ENCODE measurements at places on chromosomes 4 and X.

GRCh38 chrX:129717892-129718291 is 20.9 kb upstream of the XPNPEP2 start:
- no peak for DNase-seq

DNA sequence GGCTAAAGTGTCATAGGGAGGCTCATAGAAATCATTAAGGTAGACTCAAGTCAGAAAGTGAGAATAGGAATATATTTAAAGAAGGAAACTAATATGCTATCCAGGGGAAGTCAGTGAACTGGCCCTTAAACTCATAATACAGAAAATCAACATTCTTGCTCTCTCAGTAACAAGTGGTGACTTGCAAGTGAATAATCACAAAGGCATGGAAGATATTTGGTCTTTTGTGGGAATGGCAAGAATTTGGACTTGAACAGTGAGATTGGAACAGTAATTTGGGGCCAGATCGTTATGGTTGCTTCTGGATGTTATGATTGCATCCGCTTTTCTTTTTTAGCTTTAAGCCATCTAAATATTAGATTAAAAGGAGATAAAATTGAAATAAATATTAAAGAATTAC is 103.8 kb downstream of the TBC1D19 start:
- no peak for DNase-seq

GRCh38 chrX:20015422-20015821 is 24.6 kb upstream of the BCLAF3 start:
- no peak for DNase-seq

DNA sequence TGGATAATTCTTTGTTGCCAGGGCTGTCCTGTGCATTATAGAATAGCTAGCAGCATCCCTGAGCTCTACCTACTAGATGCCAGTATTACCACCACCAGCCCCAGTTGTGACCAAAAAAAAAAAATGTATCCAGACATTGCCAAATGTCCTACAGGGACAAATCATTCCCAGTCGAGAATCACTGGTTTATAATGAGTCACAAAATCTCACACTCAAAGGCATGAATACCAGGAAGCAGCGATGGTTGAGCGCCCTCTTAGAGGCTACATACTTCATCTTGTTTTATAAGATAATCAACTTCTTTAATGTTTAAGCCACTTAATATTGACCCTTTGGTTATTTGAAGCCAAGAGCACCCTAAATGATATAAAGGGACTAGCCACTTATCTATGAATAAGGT is 297.3 kb downstream of the DHX15 start:
- DNase-seq: no peak

GRCh38 chr4:24164054-24164693 is 274.3 kb upstream of the PPARGC1A start:
- DNase-seq: no peak

GRCh38 chr4:27662426-27662825 is 801.8 kb downstream of the STIM2 start:
- DNase-seq: no peak

DNA sequence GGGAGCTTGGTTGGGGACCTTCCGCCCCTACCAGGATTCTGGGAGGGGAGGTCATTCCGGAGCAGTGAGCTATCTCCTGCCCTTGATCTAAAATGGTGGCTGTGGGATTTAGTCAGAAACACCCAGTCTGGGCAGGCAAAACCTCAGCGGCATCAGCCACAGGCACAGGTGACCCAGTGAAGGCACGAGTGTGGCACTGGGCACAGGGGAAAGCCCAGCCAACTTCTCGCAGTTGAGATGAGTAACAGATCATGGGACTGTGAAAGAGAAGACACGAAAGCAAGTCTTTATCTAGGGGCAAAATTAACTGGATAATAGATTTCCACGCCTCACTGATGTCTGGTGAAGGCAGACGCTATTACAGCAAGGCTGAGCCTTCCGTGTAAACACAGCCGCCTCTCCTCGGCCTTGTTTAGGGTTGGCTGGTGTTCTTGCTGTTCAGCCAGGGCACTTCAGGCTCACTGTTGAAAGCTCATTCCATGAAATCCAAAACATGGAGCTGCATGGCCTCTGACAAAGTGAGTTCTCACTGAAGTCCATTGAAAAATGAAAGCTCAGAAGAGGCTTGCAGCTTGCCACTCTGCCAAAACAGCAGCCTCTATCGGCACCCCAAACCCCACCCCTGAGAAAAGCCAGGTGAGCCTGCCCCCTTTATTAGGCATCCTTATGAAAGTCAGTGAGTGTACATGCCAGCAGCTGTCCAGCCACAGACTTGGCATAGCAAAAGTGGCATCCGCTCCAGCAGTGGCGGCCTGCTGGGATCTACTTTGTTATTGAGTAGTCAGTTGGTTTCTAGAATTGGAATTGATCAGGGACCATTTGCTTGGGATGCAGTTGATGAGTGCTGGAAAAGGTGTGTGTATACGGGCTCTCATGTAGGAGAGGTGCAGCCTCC is 102.3 kb upstream of the MTM1 start:
- DNase-seq: no peak

- DNase-seq: no peak
Measured at GRCh38 chr4:687971-688853, 739 bp downstream of the SLC49A3 start.

- DNase-seq: no peak
Measured at GRCh38 chr4:82500435-82501153, 61.2 kb downstream of the TMEM150C start.

DNA sequence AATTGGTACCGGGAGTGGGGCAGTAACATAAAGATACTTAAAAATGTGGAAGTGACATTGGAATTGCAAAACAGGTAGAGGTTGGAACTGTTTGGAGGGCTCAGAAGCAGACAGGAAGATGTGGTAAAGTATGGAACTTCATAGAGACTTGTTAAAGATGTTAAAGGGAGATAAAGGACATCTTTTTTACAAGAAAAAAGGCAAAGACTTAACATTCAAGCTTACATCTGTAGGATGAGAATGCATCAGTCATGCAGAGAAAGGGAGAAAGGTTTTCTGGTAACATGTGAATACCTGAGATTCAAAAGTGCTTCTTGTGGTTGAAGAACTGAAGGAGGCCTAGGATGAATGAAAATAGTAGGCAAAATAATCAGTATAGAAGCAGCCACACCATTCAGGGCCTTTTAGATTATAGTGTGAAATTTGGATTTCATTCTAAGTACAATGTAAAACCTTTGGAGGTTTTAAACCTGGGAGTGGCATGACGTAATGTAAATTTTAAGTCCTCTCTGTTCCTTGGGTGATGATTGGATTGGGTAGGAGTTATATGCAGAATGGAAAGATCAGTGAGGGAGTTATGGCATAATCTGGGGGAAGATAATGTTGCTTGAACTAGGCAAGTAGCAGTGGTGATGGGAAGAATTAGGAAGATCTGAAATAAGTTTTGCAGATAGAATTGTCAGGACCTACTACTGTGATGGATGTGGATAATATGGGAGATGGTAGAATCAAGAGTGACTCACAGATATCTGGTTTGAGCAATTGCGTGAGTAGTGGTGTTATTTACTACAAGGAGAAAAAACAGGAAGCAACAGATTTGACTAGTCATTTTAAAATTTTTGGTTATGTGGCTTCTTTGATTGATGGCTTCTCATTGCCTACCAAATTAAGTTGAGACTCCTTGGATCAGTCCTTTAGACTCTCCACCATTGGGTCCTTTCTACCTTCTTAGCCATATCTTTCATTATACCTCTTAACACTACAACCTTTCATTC is 138.7 kb downstream of the VSIG4 start:
- no peak for DNase-seq

- DNase-seq: no peak
Measured at GRCh38 chr4:39390603-39391002, 16.1 kb upstream of the KLB start.

DNA sequence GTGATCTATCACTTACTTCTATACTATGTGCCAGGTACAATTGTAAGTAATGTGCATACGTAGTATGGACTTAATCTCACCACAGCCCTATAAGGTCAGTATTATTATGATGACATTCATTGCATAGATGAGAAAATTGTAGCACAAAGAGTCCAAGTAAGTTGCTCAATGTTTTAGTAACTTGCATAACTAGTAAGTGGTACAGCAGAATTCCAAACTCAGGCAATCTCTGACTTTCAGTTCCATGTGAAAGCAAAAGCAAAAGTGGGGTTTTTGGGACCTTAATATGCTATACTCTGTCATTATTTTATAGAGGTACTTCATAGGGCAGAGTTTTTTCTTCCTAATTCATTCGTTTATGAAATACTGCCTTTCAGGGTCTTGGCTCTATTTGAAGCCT is 188.8 kb upstream of the VEGFC start:
- no peak for DNase-seq

- no peak for DNase-seq
Measured at GRCh38 chr4:41546638-41547037, 8.7 kb downstream of the LIMCH1 start.

DNA sequence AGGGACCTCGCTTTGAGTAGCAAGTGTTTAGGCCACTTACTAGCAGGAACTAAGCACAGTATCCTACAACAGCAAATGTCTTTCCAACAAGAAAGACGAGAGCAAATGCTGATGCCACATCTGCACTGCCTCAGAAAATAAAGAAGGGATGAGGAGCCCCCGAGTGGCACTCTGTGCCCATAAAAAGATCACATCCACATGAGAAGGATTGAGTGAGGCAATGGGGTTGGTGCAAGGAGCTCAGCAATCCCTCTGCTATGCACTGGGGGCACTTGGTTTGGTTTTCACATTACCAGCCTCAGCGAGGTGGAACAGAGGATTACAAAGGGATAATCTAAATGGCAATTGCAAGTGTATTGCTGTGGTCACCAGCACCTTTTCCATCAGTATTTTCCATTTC is 252.8 kb upstream of the SLC7A11 start:
- DNase-seq: no peak

DNA sequence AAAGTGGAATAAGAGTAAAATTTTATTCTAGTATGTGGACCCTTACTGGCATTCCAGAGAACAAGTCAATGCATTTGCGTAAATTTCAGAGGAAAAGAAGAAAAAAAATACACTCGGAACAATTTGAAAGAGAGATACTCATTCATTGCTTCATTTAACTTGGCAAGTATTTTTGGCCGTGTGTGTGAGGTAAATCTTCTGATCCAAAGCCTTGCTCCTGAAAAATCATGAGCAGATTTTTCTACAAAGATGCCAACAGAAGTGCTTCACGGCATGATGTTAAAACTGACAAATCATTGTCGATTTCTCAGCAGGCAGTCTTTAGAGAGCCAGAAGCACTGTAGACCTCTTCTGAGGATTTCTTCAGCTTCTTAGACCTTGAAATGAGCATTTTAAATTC is 194.0 kb downstream of the COX18 start:
- DNase-seq: no peak

GRCh38 chr4:147578593-147578992 is 38.6 kb upstream of the TMEM184C start:
- DNase-seq: no peak

DNA sequence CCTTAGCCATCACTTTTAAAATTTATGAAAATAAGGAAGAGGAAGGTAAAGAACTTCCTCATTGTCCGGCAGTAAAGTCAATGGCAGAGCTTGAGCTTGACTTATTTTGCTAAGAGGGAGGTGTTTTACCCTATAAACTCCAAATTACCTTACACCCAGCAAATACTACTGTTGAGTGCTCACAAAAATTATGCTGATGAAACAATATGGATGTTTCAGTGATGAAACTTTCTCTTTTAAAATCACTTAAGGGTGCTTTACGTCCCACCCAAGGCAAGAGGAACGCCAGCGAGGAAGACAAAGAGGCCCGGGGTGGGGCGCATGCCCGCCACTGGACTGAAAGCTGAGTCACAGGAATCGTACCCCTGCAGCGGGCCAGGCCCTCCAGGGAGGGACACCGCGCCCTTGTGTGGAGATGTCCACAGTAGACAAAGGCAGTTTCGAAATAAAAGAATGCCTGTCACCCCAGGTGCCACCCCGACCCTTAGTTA is 560 bp upstream of the TMSB4X start:
- no peak for DNase-seq

DNA sequence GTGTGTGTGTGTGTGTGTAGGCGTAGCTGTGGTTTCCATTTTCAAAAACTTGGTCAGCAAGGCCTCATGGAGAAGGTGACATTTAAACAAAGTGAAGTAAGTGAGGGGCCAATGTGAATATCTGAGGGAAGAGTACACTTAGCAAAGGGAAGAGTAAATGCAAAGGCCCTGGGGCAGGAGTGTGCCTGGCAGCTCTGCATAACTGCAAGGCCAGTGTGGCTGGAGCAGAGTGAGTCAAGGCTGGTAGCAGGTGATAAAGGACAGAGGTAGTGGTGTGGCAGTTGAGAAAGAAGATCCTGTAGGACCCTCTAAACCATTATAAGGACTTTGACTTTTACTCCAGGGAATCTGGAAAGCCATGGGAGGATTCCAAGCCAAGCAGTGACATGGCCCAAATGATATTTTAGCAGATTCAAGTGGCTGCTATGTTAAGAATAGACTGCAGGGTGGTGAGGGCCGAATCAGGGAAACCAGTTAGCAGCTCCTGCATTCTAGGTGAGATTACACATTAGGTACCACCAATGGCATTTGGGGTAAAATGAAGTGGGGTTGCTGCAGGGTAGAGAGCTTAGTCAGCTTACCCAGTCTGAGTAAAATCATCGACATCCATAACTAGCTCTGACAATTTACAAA is 5.9 kb upstream of the TBC1D1 start:
- no peak for DNase-seq

DNA sequence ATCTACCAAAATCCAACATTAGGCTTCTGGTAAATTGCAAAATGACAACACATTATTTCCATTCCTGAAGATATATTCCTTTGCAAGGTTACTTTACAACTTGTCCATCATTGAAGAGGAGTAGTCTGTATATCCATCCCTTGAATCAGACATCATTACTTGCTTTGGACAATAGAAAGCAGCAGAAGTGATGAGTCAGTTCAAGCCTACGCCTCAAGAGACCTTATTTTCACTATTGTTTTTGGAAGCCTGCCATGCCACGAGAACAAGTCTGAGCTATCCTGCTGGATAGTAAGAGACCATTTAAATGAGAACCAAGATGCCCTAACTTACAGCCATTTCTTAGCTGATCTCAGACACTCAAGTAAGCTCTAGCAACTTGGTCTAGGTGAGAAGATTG is 246.0 kb upstream of the HHIP start:
- no peak for DNase-seq

GRCh38 chrX:113933931-113934330 is 650.0 kb upstream of the HTR2C start:
- DNase-seq: no peak

- DNase-seq: no peak
Measured at GRCh38 chrX:131650637-131651410, 107.0 kb downstream of the OR13H1 start.

GRCh38 chrX:153681175-153681574 is 6.6 kb upstream of the SLC6A8 start:
- no peak for DNase-seq

GRCh38 chrX:15437724-15438123 is 53.5 kb upstream of the VEGFD start:
- no peak for DNase-seq

DNA sequence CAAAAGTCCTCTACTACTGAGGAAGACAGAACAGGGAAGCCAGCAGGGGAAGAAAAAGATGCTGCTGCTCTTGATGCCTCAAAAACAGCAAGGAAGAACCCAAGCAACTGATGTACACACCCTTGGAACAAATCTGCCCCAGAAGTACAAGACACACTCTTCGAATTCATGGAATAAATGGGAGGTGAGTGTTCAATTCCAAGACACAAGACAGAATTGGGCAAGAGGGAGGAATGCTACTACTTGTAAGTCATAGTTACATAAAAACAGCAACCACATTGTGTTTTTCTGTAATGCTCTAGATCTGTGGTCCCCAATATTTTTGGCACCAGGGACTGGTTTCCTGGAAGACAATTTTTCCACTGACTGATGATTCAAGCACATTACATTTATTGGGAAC is 58.0 kb upstream of the H2AZ1 start:
- no peak for DNase-seq

- no peak for DNase-seq
Measured at GRCh38 chr4:180280076-180280475, 1963.1 kb upstream of the TENM3 start.
